ENCODE measurements at places on chromosomes 1 and 21.

DNA sequence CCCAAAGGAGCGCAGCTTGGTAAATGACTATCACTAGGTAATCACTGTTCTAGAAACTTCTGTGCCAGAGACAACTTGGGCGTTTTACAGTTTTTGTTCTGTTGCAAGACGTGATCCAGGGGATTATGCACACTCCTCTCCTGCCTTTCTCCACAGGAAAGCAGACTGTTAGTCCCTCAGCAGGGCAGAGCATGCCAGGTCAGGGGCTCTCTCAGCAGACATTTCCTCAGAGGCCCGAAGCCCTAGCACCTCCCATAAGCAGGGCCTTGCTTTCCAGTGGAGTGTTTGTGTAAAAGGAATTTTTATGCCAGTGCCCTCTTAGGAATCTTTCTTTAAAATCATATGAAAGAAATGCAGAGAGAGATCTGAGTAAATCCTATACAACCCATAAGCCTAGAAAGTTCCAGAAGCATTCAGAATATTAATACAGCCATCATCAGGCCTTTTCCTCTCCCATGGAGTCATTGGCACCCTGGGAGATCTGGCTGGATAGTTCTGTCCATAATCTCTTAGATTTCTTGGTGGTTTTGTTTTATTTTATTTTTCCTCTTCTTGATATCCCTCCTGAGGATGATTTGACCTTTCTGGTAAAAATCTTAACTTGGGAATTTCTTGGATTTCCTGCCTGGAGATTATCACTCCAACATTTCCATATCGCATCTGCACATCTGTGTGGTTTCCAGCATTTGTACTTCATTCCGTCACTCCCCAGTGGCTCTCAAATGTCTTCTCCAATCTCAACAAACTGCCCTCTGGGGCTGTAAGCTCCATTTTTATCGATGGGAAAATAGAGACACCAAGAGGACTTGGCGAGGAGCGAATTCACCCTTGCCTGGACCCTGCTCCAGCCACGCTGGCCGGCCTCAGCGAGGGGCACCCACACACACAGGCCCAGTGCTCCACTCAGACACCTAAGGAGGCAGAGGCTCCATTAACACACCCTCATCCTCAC is 116.1 kb downstream of the PSMG1 start:
- no peak for DNase-seq
- H3K4me1 ChIP-seq, result no peaks in the 10 kb centered on the region
- peaks cover 2% of the 10 kb centered on the region for H3K36me3 ChIP-seq
- H3K27me3 ChIP-seq, result peaks cover 12% of the 10 kb centered on the region
- H3K27ac ChIP-seq, result no peak overlapping the region

DNA sequence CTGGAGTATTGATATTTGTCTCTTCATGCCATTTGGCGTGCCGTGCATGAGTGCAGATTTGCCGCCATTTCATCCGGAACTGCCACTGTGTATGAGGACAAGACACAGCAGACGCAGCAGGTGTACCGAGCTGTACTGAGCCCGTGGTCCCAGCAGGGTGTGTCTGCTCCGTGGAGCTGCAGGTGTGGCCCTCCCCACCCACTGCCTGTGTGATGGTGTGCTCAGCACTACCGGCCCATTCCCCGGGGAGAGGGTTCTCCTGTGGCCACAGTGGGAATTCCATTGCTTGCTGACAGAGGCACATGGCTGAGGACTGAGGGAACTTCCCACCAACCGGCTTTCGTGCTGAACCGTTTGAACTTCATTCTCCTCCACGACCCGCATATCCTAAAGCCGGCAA is 34.3 kb upstream of the COL6A1 start:
- DNase-seq, result no peak
- no peak overlapping the region for H3K4me3 ChIP-seq
- no peaks in the 10 kb centered on the region for H3K36me3 ChIP-seq
- H3K27ac ChIP-seq, result no peak overlapping the region
- no peaks in the 10 kb centered on the region for H3K4me1 ChIP-seq
- H3K27me3 ChIP-seq, result peaks cover 34% of the 10 kb centered on the region

DNA sequence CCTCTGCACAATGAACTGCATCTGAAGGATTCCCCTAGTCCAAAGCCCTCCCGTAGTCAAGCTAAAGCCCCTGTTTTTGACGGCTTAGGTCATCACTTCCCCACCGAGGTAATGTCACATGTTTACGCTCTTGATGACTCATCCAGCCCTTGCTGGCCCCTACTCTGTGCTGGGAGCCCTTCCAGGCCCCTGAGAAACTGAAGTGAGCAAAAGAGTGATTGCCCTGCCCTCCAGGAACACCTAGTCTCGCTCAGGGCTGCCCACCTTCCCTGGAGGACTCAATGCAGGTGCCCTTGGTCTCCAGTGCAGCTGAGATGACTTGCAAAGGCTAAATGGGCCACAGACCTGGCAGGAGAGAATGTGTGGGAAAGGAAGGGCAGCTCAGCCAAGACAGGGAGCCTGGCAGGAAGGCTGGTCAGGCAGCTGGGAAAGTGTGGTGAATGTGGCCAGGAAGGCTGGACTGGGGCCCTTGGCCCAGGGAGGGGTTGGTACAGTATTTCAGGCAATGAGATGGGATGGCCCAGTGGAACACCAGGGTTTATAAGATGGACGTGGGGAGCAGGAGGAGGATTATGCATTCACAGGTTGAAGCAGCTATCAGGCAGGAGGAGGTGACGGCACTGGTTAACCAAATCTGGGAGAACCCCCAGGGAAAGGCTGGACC is 345.6 kb downstream of the NPHP4 start:
- peaks cover 2% of the 10 kb centered on the region for H3K36me3 ChIP-seq
- no peak overlapping the region for H3K4me3 ChIP-seq
- H3K27me3 ChIP-seq, result peaks cover 43% of the 10 kb centered on the region
- no peak overlapping the region for H3K27ac ChIP-seq
- H3K4me1 ChIP-seq, result peaks cover 3% of the 10 kb centered on the region

GRCh38 chr1:77143529-77144121 is 75.6 kb downstream of the PIGK start:
- DNase-seq, result no peak
- H3K27me3 ChIP-seq, result no peaks in the 10 kb centered on the region
- no peaks in the 10 kb centered on the region for H3K4me1 ChIP-seq
- H3K36me3 ChIP-seq, result no peaks in the 10 kb centered on the region
- no peak overlapping the region for H3K27ac ChIP-seq

GRCh38 chr1:198535631-198536030 is 4.8 kb downstream of the ATP6V1G3 start:
- no peak for DNase-seq
- H3K27me3 ChIP-seq, result no peaks in the 10 kb centered on the region
- peaks cover 55% of the 10 kb centered on the region for H3K4me1 ChIP-seq
- H3K27ac ChIP-seq, result no peak overlapping the region
- peaks cover 4% of the 10 kb centered on the region for H3K36me3 ChIP-seq

GRCh38 chr1:167774710-167775109 is 52.9 kb downstream of the MPZL1 start:
- H3K27ac ChIP-seq, result no peak overlapping the region
- no peaks in the 10 kb centered on the region for H3K36me3 ChIP-seq
- H3K4me3 ChIP-seq, result no peak overlapping the region
- no peaks in the 10 kb centered on the region for H3K27me3 ChIP-seq

- peaks cover 6% of the 10 kb centered on the region for H3K36me3 ChIP-seq
- no peak overlapping the region for H3K27ac ChIP-seq
- H3K4me3 ChIP-seq, result no peak overlapping the region
Measured at GRCh38 chr21:45167796-45168222, 93.4 kb downstream of the ADARB1 start.

DNA sequence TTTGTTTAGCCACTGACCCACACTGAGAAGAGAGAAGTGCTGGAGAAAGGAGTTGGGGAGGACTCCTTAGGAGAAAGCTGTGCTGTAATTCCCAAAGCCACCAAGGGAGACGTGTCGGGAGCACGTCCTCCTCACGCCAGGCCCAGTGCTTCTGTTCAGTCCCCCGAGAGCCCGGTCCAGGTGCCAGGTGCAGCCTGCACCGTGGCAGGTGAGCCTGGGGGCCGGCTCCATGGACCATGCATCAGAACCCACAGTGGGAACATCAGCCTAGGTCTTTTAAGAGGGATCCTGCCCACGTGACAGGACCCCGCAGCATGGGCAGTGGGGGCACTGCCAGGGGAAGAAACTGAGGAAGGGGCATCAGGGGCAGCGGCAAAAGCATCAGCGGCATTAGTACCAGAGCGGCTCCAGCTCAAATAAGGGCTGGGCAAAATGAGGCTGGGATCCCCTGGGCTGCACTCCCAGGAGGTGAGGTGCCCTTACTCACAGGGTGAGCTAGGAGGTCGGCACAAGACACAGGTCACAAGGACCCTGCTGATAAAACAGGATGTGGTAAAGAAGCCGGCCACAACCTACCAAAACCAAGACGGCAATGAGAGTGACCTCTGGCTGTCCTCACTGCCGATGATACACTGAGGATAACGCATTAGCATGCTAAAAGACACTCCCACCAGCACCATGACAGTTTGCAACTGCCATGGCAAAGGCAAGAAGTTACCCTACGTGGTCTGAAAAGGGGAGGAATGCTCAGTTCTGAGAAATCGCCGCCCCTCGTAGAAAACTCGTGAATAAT is 24.6 kb upstream of the PRDM15 start:
- no peak overlapping the region for H3K4me3 ChIP-seq
- DNase-seq, result no peak
- no peak overlapping the region for H3K27ac ChIP-seq
- H3K4me1 ChIP-seq, result no peaks in the 10 kb centered on the region
- H3K27me3 ChIP-seq, result no peaks in the 10 kb centered on the region

- no peaks in the 10 kb centered on the region for H3K27me3 ChIP-seq
- H3K36me3 ChIP-seq, result no peaks in the 10 kb centered on the region
- no peaks in the 10 kb centered on the region for H3K4me1 ChIP-seq
- no peak overlapping the region for H3K27ac ChIP-seq
- H3K4me3 ChIP-seq, result no peak overlapping the region
Measured at GRCh38 chr1:234515821-234516241, 36.9 kb upstream of the TARBP1 start.

DNA sequence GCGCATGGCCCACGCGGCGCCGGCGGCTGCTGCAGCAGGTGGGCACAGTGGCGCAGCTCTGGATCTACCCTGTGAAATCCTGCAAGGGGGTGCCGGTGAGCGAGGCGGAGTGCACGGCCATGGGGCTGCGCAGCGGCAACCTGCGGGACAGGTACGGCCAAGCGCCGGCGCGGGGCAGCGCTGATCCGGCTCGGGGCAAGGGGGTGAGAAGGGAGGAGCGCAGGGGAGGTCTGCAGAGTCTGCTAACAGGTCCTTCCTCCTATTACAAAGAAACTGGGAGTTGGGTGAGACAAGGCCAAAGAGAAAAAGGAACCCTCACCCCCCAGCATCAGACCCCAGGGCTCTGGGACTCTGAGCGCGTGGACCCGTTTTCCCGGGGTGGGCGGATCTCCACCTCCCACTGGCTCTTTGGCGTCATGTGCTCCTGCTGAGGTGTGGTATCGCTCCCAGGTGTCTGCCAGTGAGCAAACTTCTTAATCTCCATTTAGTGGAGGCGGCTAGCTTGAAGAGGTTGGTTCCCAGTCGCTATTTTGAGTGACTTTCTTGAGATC is 431 bp downstream of the MTARC1 start:
- H3K4me3 ChIP-seq, result no peak overlapping the region
- H3K27me3 ChIP-seq, result peaks cover 45% of the 10 kb centered on the region
- H3K4me1 ChIP-seq, result no peaks in the 10 kb centered on the region
- H3K36me3 ChIP-seq, result no peaks in the 10 kb centered on the region

GRCh38 chr1:84969489-84970250 is 27.2 kb downstream of the MCOLN2 start:
- peak overlapping the region; percentile 70 for H3K27ac ChIP-seq
- no peaks in the 10 kb centered on the region for H3K27me3 ChIP-seq
- peaks cover 48% of the 10 kb centered on the region for H3K4me1 ChIP-seq
- no peak overlapping the region for H3K4me3 ChIP-seq
- peaks cover 6% of the 10 kb centered on the region for H3K36me3 ChIP-seq

DNA sequence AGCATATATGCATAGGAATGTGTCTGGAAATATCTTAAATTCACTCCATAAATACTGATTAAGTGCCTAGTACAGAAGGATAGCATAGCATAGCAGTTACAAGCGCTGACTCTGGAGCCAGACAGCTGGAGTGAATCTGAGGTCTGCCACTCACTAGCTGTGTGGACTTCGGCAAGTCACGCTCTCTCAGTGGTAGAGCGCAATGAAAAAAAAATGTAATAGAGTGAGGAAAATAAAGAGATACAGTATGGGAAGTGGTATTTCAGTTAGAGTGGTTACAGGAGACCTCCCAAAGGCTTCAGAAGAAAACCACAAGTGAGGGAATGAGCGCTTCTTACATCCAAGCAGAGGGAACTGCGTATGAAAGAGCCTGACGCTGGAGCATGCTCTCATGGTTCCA is 338.9 kb upstream of the PRMT6 start:
- no peak for DNase-seq
- no peaks in the 10 kb centered on the region for H3K4me1 ChIP-seq
- H3K4me3 ChIP-seq, result no peak overlapping the region
- H3K36me3 ChIP-seq, result no peaks in the 10 kb centered on the region
- H3K27me3 ChIP-seq, result no peaks in the 10 kb centered on the region

DNA sequence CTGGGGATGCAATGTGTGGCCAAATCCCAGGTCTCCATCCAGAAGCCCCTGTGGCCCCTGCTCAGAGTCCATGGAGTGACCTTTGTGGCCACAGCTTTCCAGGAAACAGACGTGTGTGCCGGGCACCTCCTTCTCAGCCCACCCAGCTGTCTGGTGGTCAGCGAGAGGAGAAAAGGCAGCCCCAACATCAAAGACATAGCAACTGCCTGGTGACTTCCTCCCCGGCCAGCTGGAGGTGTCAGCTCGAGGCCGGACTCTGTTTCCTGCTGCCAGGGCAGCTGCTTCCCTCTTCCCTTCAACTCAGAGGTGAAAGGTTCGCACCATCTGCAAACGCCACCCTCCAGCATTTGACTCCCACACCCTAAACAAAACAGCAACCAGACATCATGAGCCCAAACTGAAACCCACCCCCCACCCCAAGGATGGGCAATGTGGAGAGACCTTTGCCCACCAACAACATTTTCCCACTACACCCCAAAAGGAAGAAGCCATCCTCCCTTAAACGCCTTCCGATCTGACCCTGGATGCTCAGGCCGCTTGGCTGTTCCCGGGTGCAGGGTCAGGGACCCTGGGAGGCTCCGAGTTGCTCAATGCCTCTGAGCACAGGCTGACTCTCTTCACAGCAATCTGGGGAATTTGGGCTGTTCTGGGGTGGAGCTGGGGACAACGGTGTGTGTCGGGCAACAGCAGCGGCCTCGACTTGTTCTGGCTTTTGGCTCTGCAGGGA is 162.3 kb downstream of the PSMG1 start:
- no peak overlapping the region for H3K27ac ChIP-seq
- H3K4me1 ChIP-seq, result no peaks in the 10 kb centered on the region
- no peak overlapping the region for H3K4me3 ChIP-seq
- peaks cover 32% of the 10 kb centered on the region for H3K27me3 ChIP-seq
- no peaks in the 10 kb centered on the region for H3K36me3 ChIP-seq

- peaks cover 23% of the 10 kb centered on the region for H3K4me1 ChIP-seq
- H3K36me3 ChIP-seq, result no peaks in the 10 kb centered on the region
- no peak overlapping the region for H3K27ac ChIP-seq
- no peak for DNase-seq
- no peak overlapping the region for H3K4me3 ChIP-seq
Measured at GRCh38 chr1:8142955-8143629, 117.0 kb upstream of the ERRFI1 start.

Measured in central memory CD8-positive, alpha-beta T cell (primary cell).